ENCODE measurements at places on chromosomes 13 and 19.

GRCh38 chr19:30882411-30883005 lies 466.7 kb downstream of the TSHZ3 start:
- DNase-seq: no peak

DNA sequence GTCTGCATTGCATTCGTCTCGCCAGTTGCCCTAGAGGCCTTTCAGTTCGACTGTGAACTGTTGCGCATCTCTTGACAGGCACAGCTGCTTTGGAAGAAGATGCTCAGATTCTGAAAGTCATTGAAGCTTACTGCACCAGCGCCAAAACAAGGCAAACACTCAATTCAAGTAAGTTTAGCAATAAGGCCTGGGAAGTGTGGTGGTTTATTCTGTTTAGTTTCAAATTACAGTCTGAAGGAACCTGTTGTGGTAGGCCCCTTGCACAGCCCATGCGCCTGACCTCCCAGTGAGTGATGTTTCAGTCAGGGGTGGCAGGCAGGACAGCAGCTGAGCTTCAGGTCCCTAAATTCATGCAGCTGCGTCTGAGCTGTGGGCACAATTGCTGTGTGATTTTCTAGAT lies 32.2 kb upstream of the TEX29 start:
- DNase-seq: no peak

GRCh38 chr19:48569814-48570213 lies 17.8 kb downstream of the SULT2B1 start:
- DNase-seq: no peak

DNA sequence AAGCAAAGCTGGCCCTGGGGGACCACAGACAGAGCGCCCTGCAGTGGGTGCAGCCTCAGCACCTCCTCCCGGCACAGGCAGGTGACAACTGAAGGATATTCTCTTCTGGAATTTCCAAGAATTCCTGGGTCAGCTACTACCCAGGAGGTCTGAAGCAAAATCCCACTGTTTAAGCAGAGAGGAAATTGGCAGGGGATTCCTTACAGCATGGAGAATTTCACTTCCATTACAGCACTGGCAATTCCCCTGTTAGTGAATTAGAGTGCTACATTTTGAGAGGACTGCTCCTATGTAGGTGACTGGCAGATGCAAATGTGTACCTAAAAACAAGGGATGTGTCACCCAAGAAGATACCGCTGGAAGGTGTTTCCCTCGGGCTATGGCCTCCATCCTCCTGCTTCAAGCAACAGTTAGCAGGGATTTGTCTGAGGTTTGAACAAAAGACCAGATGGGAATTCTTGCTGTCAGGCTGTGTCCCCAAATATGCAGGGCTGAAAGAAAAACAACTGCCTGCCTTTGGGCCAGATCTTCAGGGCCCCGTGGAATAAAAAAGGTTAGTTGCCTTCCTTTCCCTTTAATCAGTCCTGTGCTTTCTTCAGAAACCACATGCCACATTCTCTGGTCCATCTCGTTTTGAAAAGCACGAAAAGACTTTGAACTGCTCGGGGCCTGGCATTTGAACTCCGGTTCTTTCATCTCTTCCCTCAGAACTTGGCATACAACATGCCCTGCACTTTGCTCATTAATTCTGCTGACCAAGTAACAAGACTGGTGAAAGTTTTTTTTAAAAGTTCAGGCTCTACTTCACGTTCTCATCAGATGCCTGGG lies 296.4 kb downstream of the DNAJC15 start:
- DNase-seq: no peak

DNA sequence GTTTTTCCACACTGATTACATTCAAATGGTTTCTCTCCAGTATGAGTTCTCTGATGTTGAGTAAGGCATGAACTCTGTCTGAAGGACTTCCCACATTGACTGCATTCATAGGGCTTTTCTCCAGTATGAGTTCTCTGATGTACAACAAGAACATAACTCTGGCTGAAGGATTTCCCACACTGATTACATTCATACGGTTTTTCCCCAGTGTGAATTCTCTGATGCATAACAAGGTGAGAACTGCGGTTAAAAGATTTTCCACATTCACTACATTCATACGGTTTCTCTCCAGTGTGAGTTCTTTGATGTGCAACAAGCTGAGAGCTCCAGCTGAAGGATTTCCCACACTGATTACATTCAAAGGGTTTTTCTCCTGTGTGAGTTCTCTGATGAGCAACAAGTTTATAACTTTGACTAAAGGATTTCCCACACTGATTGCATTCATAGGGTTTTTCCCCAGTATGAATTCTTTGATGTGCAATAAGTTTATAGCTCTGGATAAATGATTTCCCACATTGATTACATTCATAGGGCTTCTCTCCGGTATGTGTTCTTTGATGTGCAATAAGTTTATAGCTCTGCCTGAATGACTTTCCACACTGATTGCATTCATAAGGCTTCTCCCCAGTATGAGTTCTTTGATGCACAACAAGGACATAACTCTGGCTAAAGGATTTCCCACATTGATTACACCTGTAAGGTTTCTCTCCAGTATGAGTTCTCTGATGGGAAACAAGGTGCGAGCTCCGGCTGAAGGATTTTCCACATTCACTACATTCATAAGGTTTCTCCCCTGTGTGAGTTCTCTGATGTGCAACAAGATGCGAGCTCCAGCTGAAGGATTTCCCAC lies 23.5 kb downstream of the ZNF180 start:
- DNase-seq: no peak

DNA sequence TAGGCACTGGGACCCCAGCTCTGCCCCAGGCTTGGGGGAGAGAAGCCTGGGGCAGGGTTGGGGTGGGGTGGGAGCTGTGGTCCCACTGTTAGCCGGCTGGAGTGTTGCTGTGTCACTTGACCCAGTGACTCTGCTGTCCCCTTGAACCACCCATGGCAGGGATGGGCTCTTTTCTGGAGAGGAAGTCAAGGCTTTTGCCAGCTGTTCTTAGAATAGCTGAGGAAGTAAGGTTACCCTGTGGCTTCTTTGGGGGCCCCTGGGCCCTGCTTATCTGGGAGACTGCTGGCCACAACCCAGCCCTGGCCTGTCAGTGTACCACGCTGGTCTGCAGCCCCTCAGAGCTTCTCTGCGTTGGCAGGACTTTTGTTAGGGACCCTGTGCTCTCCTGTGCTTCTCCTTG lies 9.1 kb downstream of the PNPLA6 start:
- no peak for DNase-seq

DNA sequence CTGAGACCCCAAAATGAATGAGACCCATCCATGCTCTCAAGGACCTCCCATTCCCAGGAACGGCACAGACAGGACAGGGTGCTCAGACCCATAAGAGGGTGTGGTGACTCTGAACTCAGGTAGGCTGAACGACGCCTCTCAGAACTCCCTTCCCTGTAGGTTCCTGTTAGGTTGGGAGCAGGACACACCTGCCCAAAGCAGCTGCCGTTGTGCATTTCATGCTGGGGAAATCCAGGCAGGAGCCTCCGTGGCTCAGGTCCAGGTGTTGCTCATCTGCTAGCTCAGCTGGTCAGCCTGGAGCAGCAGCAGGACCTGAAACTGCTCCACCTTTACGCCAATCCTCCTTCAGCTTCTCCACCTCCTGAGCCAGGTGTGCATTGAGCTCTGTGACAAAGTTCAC lies 19.1 kb upstream of the TEX101 start:
- DNase-seq: no peak

GRCh38 chr19:41540041-41540695 lies 35.8 kb upstream of the CEACAM21 start:
- no peak for DNase-seq

DNA sequence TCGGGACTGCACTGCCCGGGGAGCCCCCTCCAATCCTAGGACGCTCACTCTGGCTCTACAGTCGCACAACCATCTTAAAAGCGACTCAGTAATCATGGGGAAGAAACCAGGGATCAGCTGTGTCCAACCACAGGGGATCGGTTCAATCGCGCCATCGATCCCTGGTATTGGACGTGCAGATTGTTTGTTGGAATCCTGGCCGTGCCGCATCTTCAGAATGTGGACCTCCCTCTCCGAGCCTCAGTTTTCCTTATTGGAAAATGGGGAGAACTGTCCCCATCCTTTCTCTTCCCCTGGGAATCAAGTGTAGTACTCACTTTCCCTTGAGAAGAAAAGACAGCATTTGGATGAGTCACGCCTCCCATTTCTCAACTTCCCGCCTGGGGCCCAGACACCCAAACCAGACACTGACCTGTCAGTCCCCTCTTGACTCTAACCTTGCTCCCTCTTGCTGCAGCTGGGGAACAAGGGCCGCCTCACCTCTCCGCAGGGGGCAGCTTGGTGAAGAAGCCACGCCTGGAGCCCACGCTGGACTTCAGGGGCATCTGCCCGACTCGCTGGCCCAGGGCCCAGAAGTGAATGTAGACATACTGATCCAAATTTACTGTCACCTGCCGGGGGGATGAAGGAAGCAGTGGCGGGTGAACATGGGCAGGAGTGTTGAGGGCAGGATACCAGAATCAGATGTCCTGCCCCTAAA lies 17.6 kb downstream of the EMP3 start:
- no peak for DNase-seq

- no peak for DNase-seq
These were observed 135.7 kb downstream of the LMO7 start for GRCh38 chr13:75771818-75772217.

GRCh38 chr19:18156841-18157464 lies 4.0 kb downstream of the PIK3R2 start:
- no peak for DNase-seq

- DNase-seq: no peak
These were observed 31.1 kb downstream of the NFIC start for GRCh38 chr19:3397266-3398022.

- no peak for DNase-seq
These were observed 191.4 kb downstream of the POSTN start for GRCh38 chr13:37407156-37407555.
